H54 (cell line): ENCODE measurements at places on chromosomes 7 and 10.

DNA sequence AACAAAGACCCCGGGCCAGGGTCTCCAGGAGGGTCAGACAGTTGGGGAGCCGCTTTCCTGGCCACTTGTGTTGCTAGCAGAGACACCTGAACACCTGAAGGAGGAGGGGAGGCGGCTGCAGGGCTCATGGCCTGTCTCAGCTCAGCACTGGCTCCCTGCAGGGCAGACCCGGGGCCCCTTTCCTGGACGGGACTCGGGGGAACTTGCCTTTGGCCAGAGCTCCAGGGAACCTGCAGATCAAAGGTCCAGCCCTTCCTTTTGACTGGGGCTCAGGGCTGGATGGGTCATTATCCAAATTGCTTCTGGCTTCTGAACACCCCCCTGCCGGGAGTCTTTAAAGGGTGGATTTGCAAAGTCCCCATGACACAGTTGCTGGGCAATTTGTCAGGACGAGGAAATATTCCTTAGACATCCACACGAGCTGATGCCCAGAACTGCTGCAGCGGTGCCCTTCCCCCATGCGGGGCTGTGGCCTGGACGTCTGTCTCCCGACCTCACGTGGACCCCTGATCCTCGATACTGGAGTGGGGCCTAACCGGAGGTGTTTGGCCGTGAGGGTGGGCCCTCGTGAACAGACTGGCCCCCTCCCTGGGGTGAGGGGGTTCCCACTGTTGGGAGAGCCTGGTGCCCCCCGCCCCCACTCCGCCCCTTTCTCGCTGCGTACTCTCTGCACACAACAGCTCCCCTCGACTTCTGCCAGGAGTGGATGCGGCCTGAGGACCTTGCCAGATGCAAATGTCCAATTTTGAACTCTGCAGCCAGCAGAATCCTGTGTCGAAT lies 194.3 kb downstream of the ELFN1 start:
- DNase-seq: no peak

DNA sequence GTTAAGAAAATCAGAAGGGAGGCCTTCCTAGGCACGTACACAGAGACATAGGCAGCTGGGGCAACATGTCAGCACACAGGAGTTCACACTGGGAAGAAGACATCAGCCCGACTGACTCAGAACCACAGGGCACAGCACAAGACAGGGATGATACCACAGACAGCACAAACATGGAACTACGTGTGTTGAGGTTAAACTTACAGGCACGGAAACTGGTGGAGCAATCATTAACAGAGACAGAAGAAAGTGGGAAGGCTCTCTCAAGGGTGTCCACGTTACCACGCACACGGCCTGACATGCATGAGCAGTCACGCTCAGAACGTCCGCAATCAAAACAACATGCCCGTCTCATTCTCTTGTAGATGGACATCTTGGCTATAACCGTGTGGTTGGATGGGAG lies 636.4 kb downstream of the KCNMA1 start:
- DNase-seq: no peak

GRCh38 chr10:58424176-58424575 lies 39.0 kb downstream of the TFAM start:
- no peak for DNase-seq

GRCh38 chr10:10911471-10911921 lies 106.2 kb upstream of the CELF2 start:
- DNase-seq: no peak

DNA sequence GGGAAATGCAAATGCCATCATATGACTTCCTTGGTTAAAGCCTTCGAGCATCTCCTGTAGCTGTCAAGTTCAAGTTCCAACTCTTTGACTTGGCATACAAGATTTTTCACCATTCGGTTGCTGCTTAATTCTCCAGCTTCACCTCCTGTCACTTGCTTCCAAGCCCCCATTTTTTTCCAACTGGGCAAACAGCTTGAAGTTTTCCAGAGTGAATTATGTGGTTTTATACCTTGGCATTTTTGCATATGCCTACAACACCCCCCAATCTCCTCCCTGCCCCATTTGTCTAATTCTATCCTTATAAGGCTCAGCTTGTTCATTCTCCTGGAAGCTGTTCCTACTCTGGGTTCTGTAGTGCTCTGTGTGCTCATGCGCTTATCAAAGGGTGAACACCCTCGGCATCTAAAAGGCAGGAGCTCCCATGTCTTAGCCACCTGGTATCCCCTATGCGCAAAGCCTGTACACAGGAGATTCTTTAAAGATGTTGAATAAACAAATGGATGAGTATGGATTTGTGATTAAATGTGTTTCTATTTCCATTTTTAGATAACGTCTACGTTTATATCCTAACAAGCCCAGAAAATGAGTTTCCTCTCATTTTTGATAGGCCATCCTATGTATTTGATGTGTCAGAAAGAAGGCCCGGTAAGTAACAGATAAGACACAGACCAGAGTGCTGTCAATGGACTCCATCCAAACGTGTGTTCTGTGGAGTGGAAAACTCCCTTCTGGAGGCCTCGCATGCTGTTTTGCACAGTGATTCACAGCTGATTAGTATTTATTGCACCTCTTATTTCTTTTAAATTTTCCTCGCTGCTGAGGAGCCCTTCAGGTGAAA lies 52.5 kb downstream of the CDHR3 start:
- no peak for DNase-seq

DNA sequence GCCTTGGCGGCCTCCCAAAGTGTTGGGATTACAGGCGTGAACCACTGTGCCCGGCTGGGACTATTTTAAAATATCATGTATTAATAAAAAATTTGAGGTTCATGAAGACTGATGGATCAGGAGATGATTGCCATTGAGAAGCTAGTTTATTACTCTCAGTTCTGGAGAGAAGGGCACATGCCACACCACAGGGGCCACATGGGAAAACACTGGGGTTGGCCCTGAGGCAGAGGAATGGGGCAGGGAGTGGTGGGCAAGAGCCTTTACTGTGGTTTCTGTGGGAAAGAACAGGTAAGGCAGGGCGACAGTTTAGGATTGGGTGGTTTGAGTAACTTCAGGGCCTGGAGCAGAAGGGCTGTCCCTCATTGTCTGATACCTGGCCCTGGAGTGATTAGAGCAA lies 6.8 kb upstream of the TBRG4 start:
- no peak for DNase-seq

DNA sequence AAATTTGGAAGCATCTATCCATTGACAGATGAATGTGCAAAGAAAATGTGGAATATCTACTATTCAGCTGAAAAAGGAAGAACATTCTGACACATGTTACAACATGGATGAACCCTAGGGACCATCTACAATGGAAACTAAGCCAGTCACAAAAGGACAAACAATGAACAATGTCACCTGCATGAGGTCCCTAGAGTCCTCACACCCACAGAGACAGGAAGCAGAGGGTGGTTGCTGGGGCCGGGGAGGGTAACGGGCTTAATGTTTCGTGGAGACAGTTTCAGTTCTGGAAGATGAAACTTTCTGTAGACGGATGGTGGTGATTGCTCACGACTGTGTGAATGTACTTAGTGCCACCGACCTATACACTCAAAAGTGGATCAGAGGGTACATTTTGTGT lies 282.9 kb downstream of the ADARB2 start:
- DNase-seq: no peak

DNA sequence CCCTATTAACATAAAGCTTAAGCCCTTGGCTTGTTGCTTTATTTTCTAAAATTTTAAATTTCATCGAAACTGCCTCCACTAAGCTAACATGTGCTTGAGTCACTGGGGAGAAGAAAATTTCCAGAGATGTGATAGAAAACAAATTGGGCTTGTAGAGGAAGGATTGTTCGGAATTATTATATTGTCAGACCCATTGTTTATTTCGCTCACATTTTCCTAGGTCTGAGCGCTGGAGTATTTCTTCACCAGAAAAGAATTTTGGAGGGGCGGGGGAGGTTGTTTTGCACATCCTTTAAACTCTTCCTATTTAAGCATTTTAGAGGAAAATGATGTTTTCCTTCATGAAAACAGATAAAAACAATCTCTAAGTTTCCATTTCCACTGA lies 29.1 kb downstream of the CELF2 start:
- no peak for DNase-seq

- no peak for DNase-seq
Measured at GRCh38 chr7:120809260-120809659, 48.7 kb downstream of the TSPAN12 start.

DNA sequence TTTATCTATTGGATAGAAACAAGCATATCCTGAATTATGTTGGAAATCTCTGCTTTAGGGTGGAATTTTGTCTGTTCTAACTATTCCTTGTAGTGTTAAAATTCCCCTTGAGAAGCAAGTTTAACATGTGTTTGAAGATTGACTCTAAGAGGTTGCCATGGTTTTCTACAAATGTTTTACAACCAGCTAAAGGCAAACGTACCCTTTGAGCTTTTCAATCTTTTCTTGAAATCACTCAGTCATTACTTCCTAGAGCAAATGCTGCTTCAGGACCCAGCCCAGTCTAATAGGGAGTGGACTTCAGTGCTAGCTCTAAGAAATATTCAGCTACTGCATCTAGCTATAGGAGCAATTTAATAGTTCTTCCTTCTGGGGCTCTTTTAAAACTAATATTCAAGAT lies 118.8 kb upstream of the IFRD1 start:
- DNase-seq: no peak

- peak; percentile 75 for DNase-seq
Measured at GRCh38 chr7:105806592-105807447, 69.6 kb downstream of the ATXN7L1 start.

DNA sequence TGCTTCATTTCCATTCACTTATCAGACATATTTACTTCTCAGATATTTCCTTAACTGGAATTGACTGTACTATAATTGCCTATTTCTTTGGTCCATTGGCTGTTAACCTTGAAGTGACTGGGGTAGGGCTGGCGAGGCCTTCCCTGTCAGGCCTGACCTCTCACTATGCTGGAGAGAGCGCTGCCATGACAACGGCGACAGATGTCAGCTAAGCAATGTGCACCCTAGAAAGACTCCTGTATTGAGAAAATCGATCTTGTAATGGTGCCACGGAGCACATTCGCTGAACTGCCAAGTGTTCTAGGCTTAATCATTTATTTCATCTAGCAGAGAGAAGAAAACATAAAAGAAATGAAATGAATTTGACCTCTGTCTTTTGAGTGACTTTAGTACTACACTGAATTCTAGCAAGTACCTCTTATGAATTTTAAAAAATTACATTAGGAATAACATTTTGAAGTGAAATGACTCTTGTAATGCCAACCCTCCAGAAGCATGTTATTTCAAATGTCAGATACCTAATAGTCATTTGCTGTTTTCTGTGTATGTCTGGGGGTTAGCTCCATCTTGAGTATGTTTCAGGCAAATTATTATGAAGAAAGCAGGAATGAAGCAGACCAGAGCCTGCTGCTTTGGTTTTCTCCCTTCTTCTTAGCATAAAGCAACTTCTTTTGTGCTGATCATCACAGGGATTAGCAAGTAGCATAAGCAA lies 148.0 kb downstream of the SNX10 start:
- DNase-seq: no peak

DNA sequence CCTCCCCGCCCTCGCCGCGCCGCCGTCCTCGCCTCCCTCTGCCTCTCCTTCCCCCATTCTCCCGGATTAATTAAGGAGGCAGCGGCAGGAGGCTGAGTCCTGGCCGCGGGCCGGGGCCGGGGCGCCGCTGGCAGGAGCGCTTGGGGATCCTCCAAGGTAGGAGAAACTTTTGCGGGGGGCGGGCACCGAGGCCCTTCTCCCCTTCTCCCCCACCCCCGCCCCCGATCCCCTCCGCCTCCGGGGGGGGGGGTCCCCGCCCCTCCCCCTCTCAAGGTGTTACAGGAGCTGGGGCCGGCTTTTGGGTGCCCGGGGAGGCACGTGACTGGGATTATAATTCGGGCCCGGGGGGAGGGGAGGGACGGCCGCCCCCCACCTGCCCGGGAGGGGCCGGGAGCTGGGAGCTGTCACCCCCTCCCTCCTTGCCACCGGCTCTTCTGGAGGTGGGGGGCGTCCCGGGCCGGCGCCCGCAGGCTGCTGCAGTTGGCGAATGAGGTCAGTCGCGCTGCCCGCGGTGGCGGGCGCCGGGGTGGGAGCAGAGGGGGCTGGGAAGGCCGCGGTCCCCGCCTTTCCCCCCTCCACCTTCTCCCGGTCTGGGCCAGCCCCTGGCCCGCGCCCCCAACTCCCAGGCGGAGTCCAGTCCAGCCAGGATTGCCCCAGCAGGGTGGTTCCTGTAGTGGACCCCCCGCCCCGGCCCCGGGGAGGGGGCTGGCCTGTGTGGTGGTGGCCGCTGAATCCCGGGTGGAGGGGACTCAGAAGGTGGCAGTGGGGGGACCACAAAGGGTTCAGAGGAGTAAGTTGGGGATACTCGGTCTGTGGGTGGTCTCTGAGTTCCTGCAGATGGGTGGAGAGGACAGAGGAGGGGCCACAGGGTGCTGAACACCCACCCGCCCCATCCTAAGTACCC lies 567 bp downstream of the GTF2IRD1 start:
- no peak for DNase-seq

- no peak for DNase-seq
Measured at GRCh38 chr7:51121931-51122425, 194.6 kb downstream of the COBL start.
